ENCODE measurements at places on chromosomes 2 and 18.
A peak's percentile ranks its signal among the peaks of the same experiment; 100 is the strongest.

DNA sequence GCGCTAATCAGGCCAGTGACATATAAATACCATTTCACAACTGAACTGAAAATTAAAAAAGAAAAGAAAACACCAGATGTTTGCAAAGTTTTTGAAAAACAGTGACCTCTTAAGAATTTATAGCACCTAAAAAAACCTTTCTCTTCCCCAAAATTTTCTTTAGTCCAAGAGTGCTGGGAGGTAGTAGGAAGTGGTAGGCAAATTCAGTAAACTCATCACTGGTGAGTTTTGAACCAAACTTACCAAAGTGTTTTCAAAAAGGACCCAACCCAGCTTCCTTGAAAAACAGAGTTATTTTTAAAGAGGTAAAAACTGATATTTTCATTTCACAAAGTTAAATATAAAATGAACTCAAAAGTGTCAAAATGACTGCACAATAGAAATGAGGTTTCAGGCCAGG, 90.4 kb downstream of the TMEM247 start:
- no peak for DNase-seq

DNA sequence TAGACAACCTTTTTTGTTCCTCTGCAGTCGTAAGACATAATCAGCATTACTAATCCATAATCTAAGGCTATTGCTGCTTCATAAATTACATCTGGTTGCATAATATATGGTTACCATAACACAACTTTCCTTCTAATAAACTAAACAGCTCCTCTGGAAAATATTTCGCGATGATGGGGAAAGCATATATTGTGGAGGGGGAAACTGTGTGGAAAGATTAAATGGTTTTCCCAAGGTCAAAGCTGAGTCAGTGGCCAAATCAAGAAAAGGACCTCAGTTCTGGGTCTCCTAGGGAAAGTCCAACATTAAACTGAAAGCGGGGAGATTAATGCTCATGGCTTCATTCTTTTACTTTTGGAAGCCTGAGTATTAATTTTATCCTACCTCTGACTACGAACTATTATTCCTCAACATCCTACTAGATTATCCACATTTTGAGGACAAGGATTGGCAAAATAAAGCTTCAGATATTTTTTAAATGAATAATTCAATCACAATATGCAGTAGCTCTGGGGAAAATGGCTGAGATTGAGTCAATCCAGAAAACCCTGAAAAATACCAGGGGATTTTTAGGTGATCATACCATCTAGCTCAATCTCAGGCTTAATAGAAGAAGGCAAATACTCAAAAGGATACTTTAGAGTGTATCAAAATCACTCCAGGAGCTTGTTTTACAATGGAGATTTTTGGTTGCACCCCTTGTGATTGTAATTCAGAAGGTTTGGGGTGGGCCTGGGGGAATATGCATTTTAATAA, 33.8 kb upstream of the STK17B start:
- no peak for DNase-seq

DNA sequence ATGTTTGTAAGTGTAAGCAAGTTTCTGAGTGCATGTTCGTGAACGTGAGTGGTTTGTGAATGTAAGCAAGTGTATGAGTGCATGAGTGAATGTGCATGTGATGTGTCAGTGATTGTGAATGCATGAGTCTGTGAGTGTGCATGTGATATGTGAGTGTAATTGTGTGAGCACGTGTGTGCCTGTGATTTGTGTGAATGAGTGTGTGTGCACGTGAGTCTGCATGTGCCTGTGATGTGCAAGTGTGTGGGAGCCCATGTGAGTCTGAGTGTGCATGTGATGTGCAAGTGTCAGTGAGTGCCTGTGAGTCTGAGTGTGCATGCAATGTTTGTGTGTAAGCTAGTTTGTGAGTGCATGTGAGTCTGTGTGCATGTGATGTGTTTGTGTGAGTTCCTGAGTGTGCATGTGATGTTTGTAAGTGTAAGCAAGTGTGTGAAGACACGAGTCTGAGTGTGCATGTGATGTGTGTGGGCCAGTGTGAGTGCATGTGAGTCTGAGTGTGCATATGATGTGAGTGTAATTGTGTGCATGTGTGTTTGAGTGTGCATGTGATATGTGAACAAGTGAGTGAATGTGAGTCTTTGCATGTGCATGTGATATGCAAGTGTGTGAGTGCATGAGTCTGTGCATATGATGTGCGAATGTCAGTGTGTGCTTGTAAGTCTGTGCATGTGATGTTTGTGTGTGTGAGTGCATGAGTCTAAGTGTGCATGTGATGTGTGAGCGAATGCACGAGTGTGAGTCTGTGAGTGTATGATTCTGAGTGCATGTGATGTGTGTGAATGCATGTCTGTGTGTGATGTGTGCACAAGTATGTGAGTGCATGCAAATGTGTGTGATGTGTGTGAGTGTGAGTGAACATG, 45.1 kb downstream of the COPS8 start:
- no peak for DNase-seq

GRCh38 chr2:159573846-159574606, 42.3 kb downstream of the BAZ2B start:
- no peak for DNase-seq

DNA sequence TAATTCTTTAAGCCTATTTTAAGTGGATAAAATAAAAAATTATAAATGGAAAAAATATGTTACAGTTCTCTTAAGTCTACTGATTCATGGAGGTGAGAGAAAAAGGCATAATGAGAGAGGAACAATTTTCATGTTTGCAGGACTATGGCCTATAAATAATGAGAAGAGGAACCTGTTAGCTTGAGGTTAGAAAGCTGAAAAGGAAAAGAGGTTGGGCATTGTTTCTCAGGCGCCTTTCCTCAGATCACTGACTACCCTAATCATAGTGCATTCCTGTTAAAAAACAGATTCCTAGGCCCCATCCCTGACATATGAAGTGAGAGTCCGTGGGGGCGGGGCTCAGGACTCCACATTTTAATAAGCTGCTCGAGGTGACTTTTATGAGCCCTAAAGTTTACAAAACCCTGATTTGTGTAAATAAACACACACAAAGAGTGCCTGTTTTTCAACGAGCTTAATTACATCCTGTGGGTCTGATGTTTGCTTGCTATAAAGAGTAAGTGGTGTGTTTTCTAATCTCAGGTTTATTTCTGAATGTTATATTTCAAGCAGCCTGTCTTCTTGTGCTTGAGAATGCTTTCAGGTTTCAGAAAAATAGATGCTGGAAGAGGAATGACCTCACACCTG, 335.5 kb downstream of the CLIP4 start:
- DNase-seq = no peak

GRCh38 chr18:57544936-57545660, 41.4 kb downstream of the FECH start:
- DNase-seq = no peak

DNA sequence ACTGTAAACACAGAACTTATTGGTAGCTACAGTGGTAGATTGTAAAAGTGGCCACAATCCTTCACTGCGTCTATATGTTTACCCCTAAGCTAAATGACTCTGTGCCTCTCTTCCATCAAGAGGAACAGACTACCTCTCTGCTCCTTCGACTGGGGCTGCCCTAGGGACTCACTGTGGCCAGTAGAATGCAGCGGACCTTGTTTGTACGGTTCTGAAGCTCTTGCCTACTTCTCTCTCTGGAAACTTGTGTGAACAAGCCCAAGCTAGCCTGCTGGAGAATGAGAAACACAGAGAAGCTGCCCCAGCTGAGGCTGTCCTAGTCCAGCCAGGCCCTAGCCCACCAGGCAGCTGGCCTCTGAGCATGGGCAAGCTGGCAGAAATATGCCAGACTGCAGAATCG, 140.8 kb upstream of the SLC1A4 start:
- DNase-seq = no peak

GRCh38 chr2:232342635-232343565, 35.7 kb upstream of the ALPP start:
- DNase-seq = no peak

DNA sequence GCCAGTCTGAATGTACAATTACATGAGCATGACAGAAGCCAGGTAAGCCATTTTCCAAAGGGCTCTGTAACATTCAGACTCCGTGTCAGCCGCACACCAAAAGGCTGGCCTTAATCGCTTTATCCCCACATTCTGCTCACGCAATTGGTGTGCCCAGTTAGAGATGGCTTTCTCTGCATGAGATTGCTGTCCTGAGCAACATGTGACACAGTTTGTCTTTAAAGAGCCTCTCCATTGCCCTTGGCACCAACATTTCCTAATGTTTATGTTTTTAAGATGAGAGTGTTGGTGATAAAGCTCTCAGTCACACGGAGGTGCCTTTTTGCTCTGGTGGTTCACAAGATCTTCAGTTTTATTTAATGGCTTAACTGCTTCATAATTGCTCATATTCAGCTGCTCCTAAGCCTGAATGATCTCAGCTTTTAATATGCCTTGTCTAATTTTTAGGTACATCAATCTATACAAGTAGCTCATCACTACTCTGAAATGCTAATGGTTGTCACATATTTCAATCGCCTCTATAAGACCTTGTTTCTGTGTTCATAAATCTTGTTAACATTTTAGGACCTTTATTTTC, 164.8 kb upstream of the ACVR2A start:
- peak; percentile 82 for DNase-seq

DNA sequence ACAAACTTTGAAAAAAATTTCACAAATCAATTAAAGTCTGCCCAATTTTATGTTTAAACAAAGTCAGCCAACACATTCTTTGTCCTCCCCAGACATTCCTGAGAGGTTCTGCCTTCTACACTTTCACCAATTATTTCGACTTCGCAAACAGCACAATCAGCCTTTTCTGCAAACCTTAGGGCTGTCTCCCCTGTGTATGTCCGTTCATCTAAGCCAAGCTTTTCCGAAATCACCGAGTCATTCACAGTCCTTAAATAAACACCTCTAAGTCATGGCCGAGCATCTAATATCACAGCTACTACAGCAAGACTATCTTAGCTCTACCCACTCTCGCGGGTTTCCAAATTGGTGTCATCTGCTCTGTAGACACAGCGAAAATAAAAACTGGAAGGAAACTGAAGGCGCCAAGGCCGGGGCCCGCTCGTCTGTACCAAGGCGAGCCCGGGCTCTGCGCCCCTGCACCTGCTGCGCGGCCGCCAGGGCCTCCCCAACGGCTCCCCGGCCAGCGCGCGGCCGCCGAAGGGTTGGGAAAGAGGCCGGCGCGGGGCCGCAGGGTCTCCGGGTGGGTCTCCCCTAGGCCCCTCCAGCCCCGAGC, 730 bp downstream of the ODC1 start:
- no peak for DNase-seq

- no peak for DNase-seq
Observed at GRCh38 chr2:104658144-104658835, 195.6 kb upstream of the POU3F3 start.

DNA sequence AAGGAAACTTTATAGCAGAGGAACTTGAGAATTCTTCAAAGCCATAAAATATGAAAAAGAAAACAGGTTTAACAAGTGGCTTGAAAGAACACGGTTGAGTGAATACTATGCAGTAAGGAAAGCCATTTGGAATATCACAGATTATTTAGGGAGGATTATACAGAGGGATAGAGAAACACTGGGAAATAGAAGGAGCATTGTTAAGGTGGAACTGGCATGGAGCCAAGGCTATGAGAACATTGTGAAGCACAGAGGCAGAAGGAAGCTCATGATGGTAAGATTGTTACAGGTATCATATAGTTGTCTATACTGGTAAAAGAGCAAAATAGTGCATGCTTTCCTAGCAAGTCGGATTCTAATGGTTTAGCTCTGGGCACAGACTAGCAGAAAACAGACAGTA, 87.1 kb downstream of the SS18 start:
- no peak for DNase-seq

- DNase-seq = no peak
Observed at GRCh38 chr18:80210312-80211083, 36.8 kb downstream of the PARD6G start.

- DNase-seq = no peak
Observed at GRCh38 chr2:230358305-230358704, 31.3 kb downstream of the SP140L start.
